ENCODE measurements at places on chromosomes 5 and 9. TPM values are rescaled to one million over a fixed set of nuclear protein-coding genes. Genes with fewer than 3 reads are reported as not detected.

DNA sequence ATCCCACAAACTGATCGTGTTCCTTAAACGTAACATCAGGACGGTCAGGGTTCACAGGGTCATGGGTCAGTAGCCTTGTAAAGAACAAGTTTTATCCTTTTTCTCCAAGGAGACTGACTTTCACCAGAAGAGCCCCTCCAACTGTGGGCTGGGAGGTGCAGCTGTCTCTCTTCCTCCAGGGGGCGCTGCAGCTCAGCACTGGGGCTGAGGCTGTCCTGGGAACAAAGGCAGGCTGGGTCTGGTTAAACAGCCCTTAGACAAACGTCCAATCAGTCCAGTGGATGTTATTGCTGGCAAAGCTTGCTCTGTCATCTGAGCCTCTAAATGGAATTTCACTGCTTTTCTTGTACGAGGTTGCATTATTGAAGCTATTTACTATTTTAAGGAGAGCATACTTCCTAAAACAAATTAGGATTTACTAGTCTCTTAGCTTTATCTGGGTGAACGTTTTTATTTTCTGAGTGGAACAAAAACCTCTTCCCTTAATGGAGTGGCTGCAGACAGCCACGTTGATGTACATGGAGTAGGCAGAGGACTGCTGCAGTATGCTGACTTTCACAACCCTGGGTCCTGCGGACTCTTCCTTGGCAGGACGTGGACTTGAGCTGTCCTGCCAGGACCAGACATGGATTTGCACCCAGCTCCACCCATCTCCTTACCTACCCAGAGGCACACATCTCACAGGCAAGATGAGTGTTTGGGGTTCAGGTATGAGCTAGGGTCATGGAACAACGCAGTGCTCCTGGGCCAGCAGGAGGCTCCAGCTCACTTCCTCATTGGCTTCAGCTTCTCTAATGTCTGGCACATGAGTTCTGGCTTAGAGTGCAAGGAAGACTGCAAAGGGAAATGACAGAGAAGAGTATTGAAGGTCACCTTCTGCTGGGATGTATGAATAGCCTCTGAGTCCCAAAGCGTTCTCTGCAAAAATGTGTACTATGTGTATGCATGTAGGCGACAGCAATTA, 7.8 kb downstream of the EXOSC2 start:
- peak; percentile 59 for DNase-seq

GRCh38 chr5:161548487-161549094, 2.1 kb upstream of the GABRB2 start:
- DNase-seq: no peak

- DNase-seq: no peak
Observed at GRCh38 chr5:145718956-145719355, 116.2 kb downstream of the PRELID2 start.

DNA sequence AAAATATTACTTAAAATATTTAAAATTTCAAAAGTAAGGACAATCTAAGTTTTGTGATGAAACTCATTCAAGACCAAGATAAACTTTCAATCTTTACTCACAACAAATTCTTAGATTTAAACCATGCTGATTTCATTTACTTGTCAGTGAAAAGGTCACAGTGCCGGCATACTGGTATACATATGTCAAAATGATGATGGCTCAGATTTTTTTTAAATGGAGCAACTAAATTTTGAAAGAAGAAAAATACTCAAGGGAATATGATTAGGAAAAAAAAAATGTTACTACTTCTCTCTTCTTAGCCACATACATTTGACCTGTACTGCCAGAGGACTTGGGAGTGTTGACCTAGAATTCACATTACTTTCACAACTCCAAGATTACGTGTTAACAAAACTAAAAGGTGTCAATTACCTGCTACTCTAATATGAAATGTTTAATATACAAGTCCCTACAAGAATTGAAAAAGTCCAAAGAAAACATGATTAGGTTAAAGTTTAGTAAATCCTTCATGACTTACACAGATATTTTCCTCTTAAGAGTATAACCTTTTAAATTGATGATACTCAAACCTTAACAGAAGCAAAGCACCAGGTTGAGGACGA, 4.6 kb downstream of the EFNA5 start:
- no peak for DNase-seq

DNA sequence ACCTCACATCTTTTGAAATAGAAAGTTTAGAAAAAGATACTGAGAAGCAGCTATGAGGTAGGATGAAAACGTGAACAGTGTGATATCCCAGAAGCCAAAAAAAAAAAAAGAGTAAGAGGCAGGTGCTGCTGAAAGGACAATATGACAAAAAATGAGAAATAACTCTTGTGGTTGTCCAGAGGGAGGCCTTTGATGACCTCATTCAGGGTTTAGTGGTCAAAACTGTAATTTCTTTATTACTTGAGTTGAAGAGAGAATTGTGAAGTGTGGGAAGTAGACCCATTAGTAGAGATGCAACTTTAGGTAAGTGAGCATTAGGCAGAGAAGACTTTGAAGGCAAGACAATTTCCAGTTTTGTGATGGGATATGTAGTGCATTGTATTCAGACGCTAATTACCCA, 1306.3 kb upstream of the ACO1 start:
- DNase-seq: no peak

The SLC25A2 gene
- 1.9 TPM for total RNA-seq

GRCh38 chr5:57382655-57383054, 100.0 kb downstream of the ACTBL2 start:
- DNase-seq: no peak

DNA sequence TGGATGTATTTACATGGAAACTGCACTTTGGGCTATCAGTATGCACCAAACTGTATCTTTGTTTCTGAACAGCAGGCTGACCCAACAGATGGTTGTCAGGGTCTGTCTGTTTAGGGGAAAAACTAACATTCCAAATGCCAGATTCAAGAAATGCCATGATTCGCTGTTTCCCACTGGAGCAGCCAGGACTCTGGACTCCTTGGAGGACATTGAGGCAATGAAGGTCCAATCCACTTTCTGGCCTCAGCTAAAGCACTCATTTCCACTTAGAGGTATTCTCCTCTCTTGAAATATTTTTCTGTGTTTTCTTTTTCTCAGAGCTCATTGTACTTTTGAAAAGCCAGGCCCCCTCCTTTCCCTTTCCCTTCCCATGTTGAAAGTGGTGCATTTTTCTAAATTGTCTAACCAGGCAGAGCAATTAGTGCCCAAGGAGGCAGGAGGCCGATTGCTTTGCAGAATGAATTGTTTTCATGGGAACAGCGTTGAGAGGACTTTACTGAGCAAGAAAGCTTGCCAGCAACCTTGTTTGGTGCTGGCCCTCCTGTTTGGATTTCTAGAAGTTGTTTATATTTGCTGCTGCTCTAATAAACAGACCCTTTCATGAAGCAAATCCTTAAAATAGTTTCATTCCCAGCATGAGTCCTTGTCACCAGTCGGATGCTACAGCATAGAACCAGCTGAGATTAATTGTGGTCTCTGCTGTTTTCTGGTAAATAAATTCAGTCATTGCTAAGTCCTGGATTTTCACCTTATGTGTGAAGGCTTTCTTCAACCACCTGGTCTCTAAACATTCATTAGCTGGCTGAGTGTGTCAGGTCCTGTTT, 132.8 kb upstream of the TAF11L2 start:
- no peak for DNase-seq

- DNase-seq: peak; percentile 78
Observed at GRCh38 chr5:16666883-16667398, 50.1 kb upstream of the RETREG1 start.

The DCAF10 gene
- total RNA-seq: 48.4 TPM

DNA sequence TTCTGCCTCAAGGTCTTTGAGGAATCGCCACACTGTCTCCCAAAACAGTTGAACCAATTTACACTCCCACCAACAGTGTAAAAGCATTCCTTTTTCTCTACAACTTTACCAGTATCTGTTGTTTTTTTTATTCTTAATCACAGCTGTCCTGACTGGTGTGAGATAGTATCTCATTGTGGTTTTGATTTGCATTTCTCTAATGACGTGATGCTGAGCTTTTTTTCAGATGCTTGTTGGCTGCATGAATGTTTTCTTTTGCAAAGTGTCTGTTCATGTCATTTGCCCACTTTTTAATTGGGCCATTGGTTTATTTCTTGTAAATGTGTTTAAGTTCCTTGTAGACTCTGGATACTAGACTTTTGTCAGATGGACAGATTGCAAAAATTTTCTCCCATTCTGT, 400.0 kb downstream of the DEPDC1B start:
- DNase-seq: no peak
